ENCODE measurements at places on chromosomes 4 and X. TPM values are rescaled to one million over a fixed set of nuclear protein-coding genes. Genes with fewer than 3 reads are reported as not detected.

- H3K4me1 ChIP-seq, result no peaks in the 10 kb centered on the region
- no peak overlapping the region for H3K4me3 ChIP-seq
- DNase-seq, result no peak
Observed at GRCh38 chr4:33058998-33059397, 2338.8 kb downstream of the PCDH7 start.

DNA sequence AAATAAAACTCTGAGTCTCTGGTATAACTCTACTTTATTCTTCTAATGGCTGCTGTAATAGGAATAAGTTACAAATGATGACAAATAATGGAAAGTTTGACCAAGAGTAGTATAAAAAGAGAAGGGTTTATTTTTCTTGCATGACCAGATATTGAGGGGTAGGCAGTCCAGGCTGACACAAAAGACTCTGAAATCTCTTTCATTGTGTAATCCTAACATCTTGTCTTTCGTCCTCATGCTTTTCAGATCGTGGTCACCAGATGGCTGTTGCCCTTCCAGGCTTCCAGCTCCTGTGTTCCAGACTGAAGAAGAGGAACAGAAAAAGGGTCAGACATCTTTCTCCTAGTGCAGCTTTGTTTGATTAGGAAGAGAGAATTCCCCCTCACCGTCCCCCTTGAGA lies 176.9 kb upstream of the GK2 start:
- H3K4me3 ChIP-seq, result no peak overlapping the region
- DNase-seq, result no peak

DNA sequence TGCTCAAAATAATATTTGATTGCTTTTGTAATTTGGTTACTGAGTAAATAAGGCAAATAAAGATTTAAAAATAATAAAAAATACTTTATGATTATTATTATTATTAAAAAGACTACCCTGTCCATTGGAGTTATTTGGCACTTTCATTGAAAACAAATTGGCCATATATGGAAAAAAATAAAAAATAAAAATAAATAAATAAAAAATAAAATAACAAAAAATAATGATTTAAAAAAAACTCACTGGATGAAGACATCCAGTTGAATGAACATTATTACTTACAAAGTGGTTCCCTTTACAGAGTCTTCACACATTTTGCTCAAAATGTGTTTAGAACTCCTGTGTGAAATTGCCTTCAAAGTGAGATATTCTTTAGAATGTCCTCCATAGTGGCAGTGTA lies 141.3 kb upstream of the ANXA3 start:
- H3K27ac ChIP-seq, result no peak overlapping the region
- no peak overlapping the region for H3K4me3 ChIP-seq
- no peak for DNase-seq
- H3K27me3 ChIP-seq, result no peaks in the 10 kb centered on the region
- H3K4me1 ChIP-seq, result no peaks in the 10 kb centered on the region

DNA sequence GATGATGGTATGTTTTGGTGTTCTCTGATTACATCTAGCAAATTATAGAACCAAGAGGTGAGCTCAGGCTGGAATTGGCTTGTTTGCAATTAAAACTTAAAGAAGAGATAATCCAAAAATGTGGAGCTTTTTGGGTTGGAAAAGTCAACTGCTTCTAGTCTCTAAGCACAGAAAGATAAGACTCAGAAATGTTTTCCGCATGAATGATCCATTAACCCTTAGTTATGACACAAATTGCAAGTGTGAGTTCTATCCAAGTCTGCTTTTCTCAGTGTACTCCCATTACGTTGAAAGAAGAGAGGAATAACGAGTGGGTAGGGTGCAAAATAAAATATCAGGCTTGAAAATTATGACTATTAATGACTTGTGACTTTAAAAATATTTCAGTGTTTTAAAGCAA lies 38.5 kb downstream of the HPGD start:
- H3K4me3 ChIP-seq, result no peak overlapping the region
- peaks cover 15% of the 10 kb centered on the region for H3K4me1 ChIP-seq
- H3K36me3 ChIP-seq, result no peaks in the 10 kb centered on the region
- H3K27me3 ChIP-seq, result no peaks in the 10 kb centered on the region

GRCh38 chrX:70410921-70411320 lies 12.2 kb upstream of the GDPD2 start:
- DNase-seq, result no peak
- H3K27ac ChIP-seq, result no peak overlapping the region
- H3K36me3 ChIP-seq, result no peaks in the 10 kb centered on the region
- H3K27me3 ChIP-seq, result no peaks in the 10 kb centered on the region
- H3K4me3 ChIP-seq, result no peak overlapping the region
- no peaks in the 10 kb centered on the region for H3K4me1 ChIP-seq

GRCh38 chr4:156594624-156595023 lies 377.0 kb downstream of the PDGFC start:
- no peaks in the 10 kb centered on the region for H3K27me3 ChIP-seq
- DNase-seq, result no peak
- no peak overlapping the region for H3K27ac ChIP-seq
- no peak overlapping the region for H3K4me3 ChIP-seq
- H3K4me1 ChIP-seq, result peaks cover 11% of the 10 kb centered on the region
- no peaks in the 10 kb centered on the region for H3K36me3 ChIP-seq

DNA sequence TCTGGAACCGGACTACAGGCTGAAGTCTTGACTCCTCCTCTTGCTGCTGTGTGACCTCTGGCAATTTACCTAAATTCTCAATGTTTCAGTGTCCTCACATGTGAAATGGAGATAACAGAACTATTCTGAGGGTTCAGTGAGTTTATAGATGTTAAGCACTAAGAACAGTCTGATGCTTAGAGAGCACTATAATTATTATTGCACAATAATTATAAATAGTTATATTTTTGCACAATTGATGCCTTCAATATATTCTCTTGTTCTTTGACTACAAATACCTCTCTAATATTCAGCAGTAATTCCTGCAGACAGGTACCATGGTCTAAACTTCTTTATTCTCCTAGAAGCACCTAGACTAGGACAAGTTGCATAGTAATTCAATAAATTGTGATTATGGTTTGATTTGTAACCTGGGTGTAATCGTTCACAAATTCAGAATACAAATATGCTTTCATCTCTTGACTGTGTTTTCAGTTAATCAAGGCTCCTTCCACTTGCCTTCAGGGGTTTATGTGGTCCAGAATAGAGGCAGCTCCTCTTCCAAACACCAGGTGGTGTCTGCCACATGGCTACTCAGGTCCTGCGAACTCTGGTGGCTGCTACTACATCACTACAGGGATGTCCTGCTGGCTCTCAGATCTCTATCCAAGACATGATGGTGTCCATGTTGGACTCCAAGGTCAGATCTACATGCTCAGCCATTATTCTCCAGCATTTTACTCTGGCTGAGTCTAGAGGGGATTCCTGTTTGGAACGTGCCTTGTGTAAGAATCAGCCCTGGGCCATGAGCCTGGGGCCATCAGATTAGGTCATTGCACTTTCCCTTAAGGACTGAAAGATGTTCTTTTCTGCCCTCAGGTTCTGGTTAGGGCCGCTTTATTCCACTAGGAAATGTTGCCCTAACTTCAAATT lies 103.4 kb downstream of the QRFPR start:
- H3K4me1 ChIP-seq, result peaks cover 45% of the 10 kb centered on the region
- no peaks in the 10 kb centered on the region for H3K36me3 ChIP-seq
- H3K27ac ChIP-seq, result no peak overlapping the region
- peak; percentile 45 for DNase-seq

DNA sequence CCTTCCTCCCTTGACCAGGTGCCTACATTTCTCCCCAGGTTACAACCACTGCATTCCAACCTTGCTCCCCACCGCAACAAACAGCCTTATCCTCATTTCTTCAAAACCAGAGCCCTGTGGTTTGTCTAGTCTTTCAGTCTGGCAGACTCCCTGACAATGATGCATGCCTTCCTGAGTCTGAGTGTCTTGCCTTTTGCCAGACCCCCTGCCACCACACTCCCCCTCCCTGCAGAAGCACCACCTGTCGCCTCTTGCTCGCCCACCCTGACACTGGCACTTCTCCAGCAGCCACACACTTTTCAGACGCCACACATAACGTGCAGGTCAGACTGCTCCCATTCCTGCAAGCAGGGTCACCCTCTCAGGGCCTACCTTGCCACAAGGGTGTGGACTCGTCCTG lies 349.2 kb upstream of the NOCT start:
- no peaks in the 10 kb centered on the region for H3K27me3 ChIP-seq
- no peak overlapping the region for H3K27ac ChIP-seq
- no peak overlapping the region for H3K4me3 ChIP-seq
- H3K4me1 ChIP-seq, result no peaks in the 10 kb centered on the region
- no peak for DNase-seq

Gene C1QTNF7
- not detected for total RNA-seq

DNA sequence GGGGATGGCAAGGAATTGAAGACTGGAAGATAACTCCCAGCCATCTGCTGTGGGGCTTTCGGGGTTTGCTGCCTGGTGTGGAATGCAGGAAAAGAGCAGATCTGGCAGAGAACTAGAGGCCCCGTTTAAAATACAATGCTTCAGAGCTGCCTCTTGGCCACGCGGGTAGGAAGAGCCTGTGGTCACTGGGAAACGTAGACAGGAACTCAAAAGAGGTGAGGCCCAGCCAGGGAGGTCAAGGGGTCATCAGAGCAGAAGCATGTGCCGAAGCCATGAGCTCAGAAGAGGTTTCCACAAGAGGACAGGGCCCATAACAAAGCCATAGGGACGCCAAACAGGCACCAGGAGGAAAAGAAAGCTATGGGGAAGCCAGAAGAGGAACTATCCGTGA lies 14.5 kb upstream of the STS start:
- no peaks in the 10 kb centered on the region for H3K27me3 ChIP-seq
- H3K4me3 ChIP-seq, result no peak overlapping the region
- peak overlapping the region; percentile 100 for H3K27ac ChIP-seq
- H3K4me1 ChIP-seq, result peaks cover 49% of the 10 kb centered on the region
- DNase-seq, result peak; percentile 49
- H3K36me3 ChIP-seq, result no peaks in the 10 kb centered on the region

Gene TMSB15A
- not detected for total RNA-seq

Gene SLITRK4
- not detected for total RNA-seq

Gene HAUS3
- total RNA-seq, result 17.9 TPM

Gene ARX
- total RNA-seq, result 0.52 TPM

DNA sequence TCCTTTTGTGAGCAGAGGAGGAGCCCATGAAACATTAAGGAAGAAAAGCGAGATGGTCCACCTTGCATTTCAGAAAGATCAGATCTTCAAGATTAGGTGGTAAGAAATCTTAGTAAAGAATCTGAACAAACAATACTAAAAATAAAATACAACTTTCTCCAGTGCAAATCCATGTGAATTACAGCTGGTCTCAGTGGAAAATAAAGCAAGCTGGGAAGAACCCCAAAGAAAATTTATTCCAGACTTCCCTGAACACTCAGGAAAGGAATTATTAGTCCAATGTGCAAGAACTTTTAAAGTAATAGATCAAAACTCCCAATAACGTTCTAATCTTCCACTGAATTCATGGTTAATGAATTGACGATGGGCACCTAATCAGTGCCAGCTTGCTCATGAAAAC lies 37.3 kb upstream of the C1QTNF7 start:
- H3K4me1 ChIP-seq, result no peaks in the 10 kb centered on the region
- DNase-seq, result no peak
- H3K4me3 ChIP-seq, result no peak overlapping the region
- no peaks in the 10 kb centered on the region for H3K27me3 ChIP-seq
- no peaks in the 10 kb centered on the region for H3K36me3 ChIP-seq
- H3K27ac ChIP-seq, result no peak overlapping the region

Gene PRDM8
- not detected for total RNA-seq

- H3K36me3 ChIP-seq, result no peaks in the 10 kb centered on the region
- H3K27me3 ChIP-seq, result no peaks in the 10 kb centered on the region
- H3K4me1 ChIP-seq, result no peaks in the 10 kb centered on the region
- peak overlapping the region; percentile 55 for H3K4me3 ChIP-seq
Observed at GRCh38 chrX:154020536-154021115, 924 bp upstream of the IRAK1 start.

Measured in Caco-2 (cell line).